ENCODE measurements at places on chromosomes 13 and 19. TPM values are rescaled to one million over a fixed set of nuclear protein-coding genes. Genes with fewer than 3 reads are reported as not detected.

The KASH5 gene
- not detected for total RNA-seq

The S1PR5 gene
- total RNA-seq = 27.2 TPM

The LILRA2 gene
- total RNA-seq = 0.53 TPM

The CALR3 gene
- total RNA-seq = not detected

The IFT88 gene
- total RNA-seq = 7.8 TPM

- H3K27ac ChIP-seq = no peak overlapping the region
- H3K36me3 ChIP-seq = no peaks in the 10 kb centered on the region
- H3K27me3 ChIP-seq = no peaks in the 10 kb centered on the region
- H3K4me3 ChIP-seq = no peak overlapping the region
These were observed 6.9 kb upstream of the HTR2A start for GRCh38 chr13:46903748-46904147.

DNA sequence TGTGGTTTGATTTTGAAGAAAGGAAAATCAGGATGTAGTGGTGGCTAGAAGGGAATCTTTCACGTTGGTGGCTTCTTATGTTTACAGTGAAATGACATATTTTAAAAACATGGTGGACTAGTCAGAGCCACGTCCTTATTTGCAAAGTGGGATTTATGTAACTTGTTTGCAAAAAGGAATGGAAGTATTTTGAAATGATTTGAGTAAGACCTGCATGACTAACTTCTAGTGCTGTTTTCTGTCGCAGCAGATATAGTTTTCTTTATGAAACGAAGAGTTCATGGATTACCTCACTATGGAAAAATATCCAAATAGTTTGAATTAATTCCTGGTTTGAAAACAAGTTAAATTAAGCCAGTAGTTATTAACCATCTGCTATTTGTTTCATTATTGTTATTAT lies 476.5 kb downstream of the MYO16 start:
- no peaks in the 10 kb centered on the region for H3K27me3 ChIP-seq
- H3K36me3 ChIP-seq = no peaks in the 10 kb centered on the region
- no peak overlapping the region for H3K4me3 ChIP-seq
- H3K27ac ChIP-seq = no peak overlapping the region
- DNase-seq = no peak

- no peaks in the 10 kb centered on the region for H3K4me1 ChIP-seq
- H3K36me3 ChIP-seq = no peaks in the 10 kb centered on the region
- H3K27me3 ChIP-seq = no peaks in the 10 kb centered on the region
- no peak for DNase-seq
- no peak overlapping the region for H3K27ac ChIP-seq
- H3K4me3 ChIP-seq = no peak overlapping the region
These were observed 564 bp downstream of the NLRP12 start for GRCh38 chr19:53823380-53824120.

GRCh38 chr13:98778749-98779148 lies 26.3 kb upstream of the SLC15A1 start:
- H3K27ac ChIP-seq = no peak overlapping the region
- H3K36me3 ChIP-seq = no peaks in the 10 kb centered on the region
- H3K4me3 ChIP-seq = no peak overlapping the region
- no peaks in the 10 kb centered on the region for H3K4me1 ChIP-seq
- no peak for DNase-seq
- peaks cover 15% of the 10 kb centered on the region for H3K27me3 ChIP-seq

GRCh38 chr19:43777163-43777695 lies 3.5 kb downstream of the KCNN4 start:
- no peak overlapping the region for H3K4me3 ChIP-seq
- peak overlapping the region; percentile 82 for H3K27ac ChIP-seq
- DNase-seq = no peak

- H3K27me3 ChIP-seq = no peaks in the 10 kb centered on the region
- H3K36me3 ChIP-seq = peaks cover 6% of the 10 kb centered on the region
- H3K4me3 ChIP-seq = no peak overlapping the region
- peaks cover 10% of the 10 kb centered on the region for H3K4me1 ChIP-seq
- DNase-seq = no peak
These were observed 7.1 kb downstream of the ARGLU1 start for GRCh38 chr13:106560821-106561220.

DNA sequence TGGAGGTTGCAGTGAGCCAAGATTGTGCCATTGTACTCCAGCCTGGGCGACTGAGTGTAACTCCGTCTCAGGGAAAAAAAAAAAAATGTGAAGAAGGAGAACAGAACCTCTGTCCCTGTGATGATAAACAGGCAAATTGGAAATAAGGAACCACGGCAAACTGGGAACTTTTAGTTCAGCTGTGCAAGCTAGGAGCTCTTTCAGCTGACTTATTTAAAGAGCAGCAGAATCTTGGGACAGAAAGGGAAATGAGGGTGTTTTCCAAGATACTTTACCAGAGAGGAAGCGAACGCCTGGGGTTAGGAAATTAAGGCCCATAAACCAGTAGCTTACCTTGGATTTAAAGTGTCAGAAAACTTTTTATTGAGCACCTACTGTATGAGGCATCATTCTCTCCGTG lies 3.0 kb upstream of the UPF1 start:
- no peaks in the 10 kb centered on the region for H3K27me3 ChIP-seq
- peaks cover 12% of the 10 kb centered on the region for H3K4me1 ChIP-seq
- H3K4me3 ChIP-seq = no peak overlapping the region
- no peaks in the 10 kb centered on the region for H3K36me3 ChIP-seq

DNA sequence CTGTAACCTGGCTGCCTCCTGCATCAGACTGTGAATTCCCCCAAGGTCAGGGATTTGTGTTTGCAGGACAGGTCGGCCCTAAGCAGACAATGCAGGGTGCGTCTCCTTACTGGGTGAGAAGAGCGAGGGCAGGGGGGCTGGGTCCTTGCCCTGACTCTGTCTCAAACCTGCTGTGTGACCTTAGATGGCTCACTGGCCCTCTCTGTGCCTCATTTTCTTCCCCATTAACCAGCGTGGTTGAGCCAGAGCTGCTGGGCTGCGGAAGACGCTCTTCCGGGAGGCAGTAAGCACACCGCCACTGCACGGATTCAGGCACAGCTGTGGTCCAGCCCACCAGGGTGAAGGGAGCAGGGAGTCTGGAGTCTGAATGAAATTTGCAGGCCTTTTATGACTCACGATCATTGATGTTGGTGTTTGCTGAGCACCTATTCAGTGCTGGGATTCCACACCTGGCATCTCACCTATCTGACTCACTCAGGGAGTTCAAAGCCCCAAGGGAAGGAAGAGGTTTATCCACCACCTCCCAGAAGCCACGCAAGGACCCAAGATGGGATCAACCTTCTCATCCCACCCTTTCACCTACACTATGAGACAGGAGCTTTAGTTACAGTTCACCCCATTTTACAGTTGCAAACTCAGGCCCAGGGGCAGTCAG lies 2.5 kb downstream of the AKT1S1 start:
- H3K36me3 ChIP-seq = peaks cover 8% of the 10 kb centered on the region
- H3K27me3 ChIP-seq = no peaks in the 10 kb centered on the region
- no peak for DNase-seq
- peaks cover 63% of the 10 kb centered on the region for H3K4me1 ChIP-seq

GRCh38 chr19:17323964-17324332 lies 10.7 kb downstream of the ANO8 start:
- H3K36me3 ChIP-seq = peaks cover 18% of the 10 kb centered on the region
- no peak for DNase-seq
- peaks cover 62% of the 10 kb centered on the region for H3K4me1 ChIP-seq

GRCh38 chr19:43731846-43732245 lies 16.0 kb downstream of the IRGC start:
- no peaks in the 10 kb centered on the region for H3K27me3 ChIP-seq
- no peak overlapping the region for H3K27ac ChIP-seq
- H3K4me3 ChIP-seq = no peak overlapping the region
- no peak for DNase-seq

GRCh38 chr13:111251646-111252445 lies 68.6 kb upstream of the TEX29 start:
- H3K4me3 ChIP-seq = no peak overlapping the region
- no peak overlapping the region for H3K27ac ChIP-seq
- no peak for DNase-seq
- H3K27me3 ChIP-seq = no peaks in the 10 kb centered on the region
- H3K36me3 ChIP-seq = no peaks in the 10 kb centered on the region

- no peak overlapping the region for H3K27ac ChIP-seq
- H3K27me3 ChIP-seq = peaks cover 41% of the 10 kb centered on the region
- no peaks in the 10 kb centered on the region for H3K4me1 ChIP-seq
- H3K36me3 ChIP-seq = no peaks in the 10 kb centered on the region
- no peak for DNase-seq
These were observed 173.9 kb downstream of the FOXO1 start for GRCh38 chr13:40492511-40492910.

DNA sequence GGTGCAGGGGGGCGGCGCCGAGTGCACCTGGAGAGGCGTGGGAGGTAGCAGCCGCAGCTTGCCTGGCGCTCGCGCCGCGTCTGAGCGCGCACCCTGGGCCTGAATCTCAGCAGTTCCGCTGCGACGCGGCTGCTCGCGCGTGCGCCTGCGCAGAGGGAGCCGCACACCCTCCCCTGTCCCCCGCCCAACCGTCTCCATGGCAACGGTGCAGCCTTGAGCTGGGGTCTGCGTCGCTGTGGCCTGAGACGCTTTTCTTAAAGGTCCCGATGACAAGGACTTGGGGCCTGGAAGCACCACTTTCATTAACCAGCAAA lies at the start of gene PNMA8B:
PNMA8B (minus strand) TSS at position 82 of the 314 bp plus-strand sequence. CDS start 402 bp downstream, outside the sequence.
- no peak within 1 kb of the TSS for H3K27ac ChIP-seq
- peaks cover 5% of the 10 kb centered on the region for H3K27me3 ChIP-seq
- no peaks in the 10 kb centered on the region for H3K36me3 ChIP-seq

DNA sequence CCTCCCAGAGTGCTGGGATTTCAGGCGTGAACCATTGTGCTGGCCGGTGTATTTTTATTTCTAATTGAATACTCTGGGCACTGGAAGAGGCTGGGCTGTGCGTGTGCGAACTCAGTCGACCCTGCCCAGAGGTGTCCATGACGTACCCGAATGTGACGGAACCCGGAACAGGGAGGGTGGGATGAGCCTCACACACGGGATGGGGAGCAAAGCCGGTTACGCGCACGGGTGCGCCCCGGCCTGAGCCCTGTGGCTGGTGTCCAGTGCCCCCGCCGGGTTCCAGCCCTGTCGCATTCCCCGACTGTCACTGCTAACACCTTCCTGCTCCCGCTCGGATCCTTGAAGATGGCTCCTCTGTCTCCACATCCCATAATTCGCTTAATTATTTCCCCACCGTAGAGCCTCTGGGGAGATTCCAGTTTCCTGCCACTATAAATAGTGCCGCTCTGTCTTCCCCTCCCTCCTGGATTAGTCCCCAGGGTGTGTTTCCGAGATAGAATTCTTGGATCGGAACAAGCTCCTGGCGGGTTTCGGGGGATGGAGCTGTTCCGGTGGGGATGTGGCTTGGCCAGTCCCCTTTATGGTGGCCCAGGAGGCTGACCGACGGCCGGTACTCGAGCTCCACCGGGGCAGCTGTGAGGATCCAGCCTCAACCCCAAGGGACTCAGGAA lies 22.0 kb downstream of the SBNO2 start:
- H3K4me1 ChIP-seq = peaks cover 63% of the 10 kb centered on the region
- peaks cover 71% of the 10 kb centered on the region for H3K36me3 ChIP-seq
- DNase-seq = no peak
- H3K27me3 ChIP-seq = no peaks in the 10 kb centered on the region
- no peak overlapping the region for H3K4me3 ChIP-seq

GRCh38 chr19:31350693-31351055 lies 1.4 kb upstream of the TSHZ3 start:
- H3K27me3 ChIP-seq = peaks cover 83% of the 10 kb centered on the region
- peak overlapping the region; percentile 98 for H3K27ac ChIP-seq
- H3K4me1 ChIP-seq = peaks cover 26% of the 10 kb centered on the region
- no peak for DNase-seq
- peak overlapping the region; percentile 68 for H3K4me3 ChIP-seq

GRCh38 chr19:12380444-12380737 lies 14.9 kb upstream of the ZNF442 start:
- no peaks in the 10 kb centered on the region for H3K4me1 ChIP-seq
- H3K36me3 ChIP-seq = no peaks in the 10 kb centered on the region
- H3K27ac ChIP-seq = no peak overlapping the region
- DNase-seq = no peak
- H3K27me3 ChIP-seq = no peaks in the 10 kb centered on the region

DNA sequence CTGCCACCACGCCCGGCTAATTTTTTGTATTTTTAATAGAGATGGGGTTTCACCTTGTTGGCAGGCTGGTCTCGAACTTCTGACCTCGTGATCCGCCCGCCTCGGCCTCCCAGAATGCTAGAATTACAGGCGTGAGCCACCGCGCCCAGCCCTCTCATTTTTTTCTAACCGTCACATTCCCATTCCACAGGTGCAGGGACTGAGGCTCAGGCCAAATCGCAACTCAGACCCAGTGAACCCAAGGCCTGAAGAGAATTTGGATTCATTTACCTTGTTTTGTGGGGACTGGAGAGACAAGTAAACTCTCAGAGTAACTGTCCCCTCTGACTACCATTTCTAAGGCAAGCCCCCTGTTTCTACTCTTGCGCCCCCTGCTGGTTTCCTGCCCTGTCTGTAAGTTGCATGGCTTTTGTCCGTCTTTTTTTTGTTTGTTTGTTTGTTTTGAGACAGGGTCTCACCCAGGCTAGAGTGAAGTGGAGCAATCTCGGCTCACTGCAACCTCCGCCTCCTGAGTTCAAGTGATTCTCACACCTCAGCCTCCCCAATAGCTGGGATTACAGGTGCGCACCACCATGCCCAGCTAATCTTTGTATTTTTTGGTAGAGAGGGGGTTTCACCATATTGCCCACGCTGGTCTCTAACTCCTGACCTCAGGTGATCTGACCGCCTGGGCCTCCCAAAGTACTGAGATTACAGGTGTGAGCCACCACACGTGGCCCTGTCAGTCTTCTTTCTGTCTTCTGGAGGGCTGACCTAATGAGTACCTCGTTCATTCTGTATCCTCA lies 2.3 kb upstream of the STRN4 start:
- no peak for DNase-seq
- no peaks in the 10 kb centered on the region for H3K27me3 ChIP-seq
- no peaks in the 10 kb centered on the region for H3K36me3 ChIP-seq
- no peak overlapping the region for H3K27ac ChIP-seq
- H3K4me1 ChIP-seq = peaks cover 52% of the 10 kb centered on the region

DNA sequence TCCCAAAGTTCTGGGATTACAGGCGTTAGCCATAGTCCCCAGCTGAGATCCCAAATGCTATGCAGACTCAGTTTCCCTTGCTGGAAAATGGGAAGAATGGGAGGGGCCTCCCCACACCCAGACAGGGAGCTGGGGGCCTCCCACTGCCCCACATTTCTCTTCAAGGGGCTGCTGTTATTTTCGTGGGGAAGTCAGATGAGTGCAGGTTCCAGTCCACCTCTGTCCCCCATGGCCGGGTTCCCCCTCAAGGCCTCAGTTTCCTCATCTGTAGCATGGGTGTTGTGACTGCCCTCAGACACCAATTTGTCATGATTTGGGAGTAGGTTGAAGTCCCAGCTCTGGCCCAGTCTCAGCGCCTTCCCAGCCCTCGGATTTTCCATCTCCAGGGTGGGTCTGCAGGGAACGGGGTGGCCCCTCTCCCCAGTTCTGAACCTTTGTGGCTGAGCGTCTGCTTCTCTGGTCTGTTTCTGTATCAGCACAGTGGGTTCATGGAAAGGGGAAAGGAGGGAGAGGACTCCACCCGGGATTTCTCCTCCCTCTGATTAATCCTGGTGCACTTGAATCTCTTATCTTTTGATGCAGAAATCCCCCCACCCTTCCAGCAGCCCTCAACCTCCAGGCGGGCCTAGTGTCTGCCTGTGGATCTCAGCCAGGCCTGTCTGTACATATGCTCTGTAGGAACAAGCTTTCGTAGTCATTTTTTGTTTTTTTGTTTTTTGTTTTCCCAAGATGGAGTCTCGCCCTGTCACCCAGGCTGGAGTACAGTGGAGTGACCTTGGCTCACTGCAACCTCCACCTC lies 12.2 kb downstream of the NFIC start:
- H3K27me3 ChIP-seq = no peaks in the 10 kb centered on the region
- H3K27ac ChIP-seq = peak overlapping the region; percentile 90
- H3K36me3 ChIP-seq = peaks cover 27% of the 10 kb centered on the region
- H3K4me3 ChIP-seq = no peak overlapping the region
- peaks cover 94% of the 10 kb centered on the region for H3K4me1 ChIP-seq
